Activated CD8-positive, alpha-beta memory T cell treated with anti-CD3 and anti-CD28 coated beads for 4 hours (primary cell): ENCODE measurements at places on chromosomes 6 and 20.

DNA sequence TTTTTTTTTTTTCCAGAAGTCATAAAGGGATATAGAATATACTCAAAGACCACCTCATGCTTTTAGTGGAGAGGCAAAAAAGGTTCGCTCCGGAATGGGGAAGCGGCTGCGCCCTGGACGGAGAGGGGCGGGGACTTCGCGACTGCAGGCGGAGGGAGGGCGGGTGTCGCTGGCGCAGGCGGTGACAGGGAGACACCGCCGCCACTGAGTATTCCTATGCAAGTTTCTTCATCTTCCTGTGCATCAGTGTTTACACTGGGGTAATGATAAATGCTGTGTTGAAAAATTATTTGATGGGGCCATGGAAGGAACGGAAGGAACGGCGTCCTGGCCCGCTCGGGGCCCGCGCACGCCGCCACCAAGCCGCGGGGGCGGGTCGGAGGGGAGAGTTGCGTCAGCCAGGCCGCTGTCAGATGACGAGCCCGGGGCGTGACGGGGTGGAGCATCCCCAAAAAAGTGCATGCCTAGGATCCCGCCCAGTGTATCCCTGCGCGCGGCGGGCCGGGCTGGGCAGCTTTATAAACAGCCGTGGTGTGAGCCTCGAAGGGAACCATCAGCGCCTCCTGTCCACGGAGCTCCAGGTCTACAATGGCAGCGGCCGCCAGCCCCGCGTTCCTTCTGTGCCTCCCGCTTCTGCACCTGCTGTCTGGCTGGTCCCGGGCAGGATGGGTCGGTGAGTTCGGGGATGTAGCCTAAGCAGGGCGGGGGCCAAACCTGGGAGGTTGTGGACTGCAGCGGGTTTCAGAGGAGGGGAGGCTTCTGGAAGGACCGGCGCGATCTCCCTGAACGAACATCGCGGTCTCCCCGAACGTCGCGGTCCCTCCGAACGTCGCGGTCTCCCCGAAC is at the start of gene ULBP1:
ULBP1 (plus strand) TSS at position 482 of the 846 bp plus-strand sequence; CDS start at position 589, 107 bp downstream.
- DNase-seq = no peak

DNA sequence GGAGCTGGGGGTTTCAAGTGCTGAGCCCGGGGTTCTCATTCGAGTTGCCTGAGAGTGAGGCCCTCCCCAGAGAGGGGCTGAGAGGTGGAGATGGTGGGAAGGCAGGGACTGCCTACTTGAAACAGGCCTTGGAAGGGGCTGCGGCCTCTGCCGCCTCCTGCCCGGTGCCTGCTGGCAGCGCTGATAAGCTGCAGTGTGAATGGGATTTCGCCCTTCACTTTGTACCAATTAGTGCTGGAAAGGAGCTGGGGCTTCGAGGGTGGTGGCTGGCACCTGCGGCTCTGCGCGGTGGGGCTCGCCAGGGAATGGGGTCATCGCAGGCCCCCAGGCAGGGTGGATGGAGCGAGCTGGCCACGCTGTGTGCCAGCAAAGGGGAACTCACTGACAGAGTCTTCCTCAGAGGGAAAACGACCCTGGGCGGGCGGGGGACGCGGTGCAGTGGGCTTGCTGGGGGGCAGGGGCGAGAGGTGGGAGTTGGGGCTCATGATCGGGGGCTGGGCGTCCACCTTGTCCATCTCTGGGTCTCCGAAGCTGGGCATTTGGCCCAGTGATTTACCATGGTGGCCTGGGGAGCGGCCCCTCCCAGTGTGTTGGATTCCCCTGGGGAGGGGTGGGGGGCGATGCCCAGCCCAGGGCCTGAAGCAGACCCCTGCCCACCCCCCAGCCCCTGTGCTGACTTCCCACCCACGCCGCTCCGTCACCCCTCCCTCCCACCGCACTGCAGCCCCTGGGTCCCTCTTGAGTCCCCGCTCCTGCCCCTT is 22.9 kb downstream of the COL20A1 start:
- no peak for DNase-seq

- DNase-seq = no peak
These were observed 231.6 kb upstream of the MYLIP start for GRCh38 chr6:15897063-15897876.

GRCh38 chr6:144413418-144413817 is 128.3 kb downstream of the UTRN start:
- DNase-seq = no peak
